Activated naive CD8-positive, alpha-beta T cell treated with anti-CD3 and anti-CD28 coated beads, Interleukin-2, amount 10 ng/mL, durations not matched to agents 7 days and 5 days (primary cell): ENCODE measurements at places on chromosomes 1 and 21.

DNA sequence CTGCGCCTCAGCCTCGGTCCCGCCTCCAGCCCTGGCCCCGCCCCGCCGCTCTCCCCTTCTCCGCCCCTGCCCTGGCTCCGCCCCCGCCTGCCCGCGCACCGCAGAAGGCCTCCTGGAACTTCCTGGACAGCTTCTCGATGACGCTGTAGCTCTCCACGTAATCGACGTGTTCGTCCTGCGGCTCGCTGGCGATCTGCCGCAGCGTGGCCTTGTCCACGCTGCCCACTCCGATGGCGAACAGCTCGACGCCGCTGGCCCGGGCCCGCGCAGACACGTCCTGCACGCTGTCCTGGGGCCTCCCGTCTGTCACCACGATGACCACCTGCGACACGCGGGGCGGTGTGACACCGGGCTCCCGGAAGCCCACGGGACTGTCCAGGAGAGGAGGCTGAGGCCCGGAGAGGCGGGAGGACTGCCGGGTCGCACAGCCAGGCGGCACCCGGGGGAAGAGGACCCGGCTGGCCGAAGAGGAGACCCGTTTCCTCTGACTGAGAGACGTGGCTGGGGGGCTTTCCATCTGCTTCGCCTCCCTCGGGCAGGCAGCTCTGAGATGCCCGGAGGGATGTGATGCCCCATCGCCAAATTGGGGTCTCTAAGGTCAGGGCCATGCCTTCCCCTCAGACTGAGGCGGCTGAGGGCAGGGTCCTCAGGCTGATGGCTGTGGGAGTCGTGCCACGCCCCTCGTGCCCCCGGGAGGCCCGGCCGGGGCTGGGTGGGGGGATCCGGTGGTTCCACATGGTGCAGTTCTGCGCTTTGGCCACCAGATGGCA is 4.6 kb downstream of the MATN1 start:
- DNase-seq = peak; percentile 92

GRCh38 chr1:53862507-53862906 is 24.4 kb upstream of the NDC1 start:
- DNase-seq = no peak

- no peak for DNase-seq
Measured at GRCh38 chr1:59892841-59893811, 33.4 kb downstream of the CYP2J2 start.

DNA sequence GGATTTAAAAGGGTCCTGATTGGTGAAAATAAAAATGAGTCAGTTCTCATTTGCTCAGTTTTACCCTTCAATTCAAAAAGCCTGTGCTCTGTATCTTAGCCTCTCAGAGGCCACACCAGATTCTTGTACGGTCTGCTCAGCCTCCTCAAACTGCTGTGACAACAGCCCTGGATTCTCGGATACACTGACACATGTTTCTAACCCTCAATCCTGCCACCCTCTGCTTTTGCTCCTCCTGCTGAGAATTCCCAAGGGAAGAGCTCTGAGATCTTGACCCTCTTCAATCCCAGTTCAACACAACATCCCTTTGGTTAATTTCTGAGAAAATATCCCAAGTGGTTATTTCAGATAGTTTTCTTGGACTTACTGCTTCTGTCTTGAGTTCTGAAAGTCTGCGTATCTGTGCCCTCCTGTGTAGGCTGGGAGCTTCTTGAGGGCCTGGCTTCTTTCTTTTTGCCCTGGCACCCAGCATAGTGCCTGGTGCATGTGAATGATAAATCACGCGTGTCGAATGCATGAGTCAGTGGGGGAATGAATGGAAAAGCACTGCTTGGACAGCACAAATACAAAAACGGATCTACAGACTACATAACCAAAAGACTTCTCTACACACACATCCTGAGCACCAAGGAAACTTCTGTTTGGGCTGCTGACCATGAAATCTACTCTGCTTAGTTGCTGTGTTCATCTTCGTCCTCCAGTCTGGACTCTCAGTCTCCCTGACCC is 24.5 kb downstream of the IRF2BP2 start:
- no peak for DNase-seq

- DNase-seq = peak; percentile 95
Measured at GRCh38 chr1:35192853-35193664, at the start of gene SFPQ. SFPQ (minus strand) TSS chr1:35193145; CDS start chr1:35193049, 96 bp downstream.

- no peak for DNase-seq
Measured at GRCh38 chr1:227440182-227440581, 121.9 kb upstream of the CDC42BPA start.

- DNase-seq = no peak
Measured at GRCh38 chr1:61273167-61273705, 190.9 kb downstream of the NFIA start.

DNA sequence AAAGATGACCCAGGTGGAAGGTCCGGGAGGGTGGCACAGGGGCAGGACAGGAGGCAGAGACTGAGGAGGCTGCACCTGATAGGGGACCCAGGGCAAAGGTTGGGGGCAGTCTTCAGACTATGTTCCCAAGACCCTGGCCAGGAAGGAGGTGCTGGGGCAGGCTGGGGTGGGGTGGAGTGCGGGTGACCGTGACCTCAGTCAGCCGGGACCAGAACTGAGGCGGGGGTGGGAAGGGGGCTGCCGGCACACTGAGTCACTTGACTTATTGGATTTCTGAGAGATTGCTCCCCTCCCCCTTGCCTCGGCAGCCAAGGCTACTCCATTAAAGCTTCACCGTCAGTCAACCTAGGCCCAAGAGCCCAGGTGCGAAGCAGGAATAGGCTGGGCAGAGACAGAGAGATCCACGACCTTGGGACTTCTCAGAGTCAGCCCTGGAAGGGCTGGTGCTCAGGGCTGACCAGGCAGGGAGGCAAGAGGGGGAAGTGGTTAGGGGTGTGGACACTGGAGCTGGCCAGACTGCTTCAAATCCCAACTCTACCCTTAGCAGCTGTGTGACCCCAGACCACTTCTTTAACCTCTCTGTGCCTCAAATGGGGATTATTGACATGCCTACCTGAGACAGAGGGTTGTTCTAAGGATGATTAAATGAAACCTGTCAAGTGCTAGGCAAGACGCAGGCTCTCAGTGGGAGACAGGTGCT is 47.9 kb upstream of the LAPTM5 start:
- DNase-seq = no peak

DNA sequence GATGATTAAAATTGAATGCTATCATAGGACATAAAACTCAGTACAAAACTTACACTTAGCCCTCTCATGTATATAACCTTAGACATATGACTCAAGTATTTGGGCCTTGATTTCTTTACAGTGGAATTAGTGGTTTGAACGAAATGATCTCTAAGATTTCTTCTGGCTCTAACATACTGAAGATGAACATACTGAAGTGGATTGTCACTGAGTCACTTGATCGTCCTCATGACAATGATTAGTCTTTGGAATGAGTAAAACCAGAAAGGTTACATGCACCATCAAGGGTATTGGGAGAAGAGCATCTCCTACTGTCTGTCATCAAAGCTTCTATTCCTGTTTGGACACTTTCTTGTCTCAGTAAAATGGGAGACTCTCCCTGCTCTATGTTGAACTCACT is 17.4 kb downstream of the FMN2 start:
- DNase-seq = no peak

- no peak for DNase-seq
Measured at GRCh38 chr1:5681654-5682053, 310.6 kb downstream of the NPHP4 start.

DNA sequence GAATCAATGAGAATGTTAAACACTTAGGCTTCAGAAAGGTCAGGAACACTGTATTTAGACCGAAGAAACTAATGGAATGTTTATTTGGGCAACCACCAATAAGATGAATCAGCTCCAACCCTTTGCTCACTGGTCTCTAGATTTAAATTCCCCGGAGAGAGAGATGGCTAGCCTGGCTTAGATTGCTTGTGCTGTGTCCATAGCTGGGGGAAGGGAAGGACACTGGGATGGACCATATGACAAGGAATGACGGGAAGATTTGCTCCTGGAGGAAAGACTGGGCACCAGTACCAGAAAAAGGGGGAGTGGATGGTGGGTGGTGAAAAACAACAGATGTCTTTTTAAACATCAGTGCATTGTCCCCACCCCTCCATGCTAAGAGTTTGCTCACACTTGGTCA is 426.6 kb downstream of the DUSP10 start:
- DNase-seq = no peak

GRCh38 chr1:169312084-169312954 is 55.3 kb downstream of the NME7 start:
- DNase-seq = no peak

DNA sequence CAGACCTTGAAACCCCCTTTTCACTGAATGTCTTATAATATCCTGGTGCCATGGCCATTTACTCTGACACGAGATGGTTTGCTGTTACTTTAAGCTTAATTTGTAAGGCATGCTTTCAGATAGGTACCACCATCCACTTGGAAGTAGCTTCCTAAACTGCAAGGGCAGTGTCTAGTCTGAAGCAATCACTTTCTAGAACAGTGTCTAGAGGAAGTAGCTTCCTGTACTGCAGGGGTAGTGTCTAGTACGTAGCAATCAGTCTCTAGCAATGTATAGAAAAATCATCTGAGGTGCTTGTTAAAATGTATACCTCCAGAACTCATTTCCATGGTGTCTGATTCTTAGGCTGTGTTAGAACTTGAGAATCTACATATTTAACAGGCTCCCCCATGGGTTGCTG is 42.5 kb downstream of the ZBTB40 start:
- DNase-seq = no peak
